ENCODE measurements at places on chromosomes 4 and X. TPM values are rescaled to one million over a fixed set of nuclear protein-coding genes. Genes with fewer than 3 reads are reported as not detected.

The ABLIM2 gene
- total RNA-seq: 0.79 TPM

The NHS gene
- 0.54 TPM for total RNA-seq

The PNMA3 gene
- total RNA-seq: 1.9 TPM

The FGA gene
- total RNA-seq: not detected

The GPRASP1 gene
- 1.5 TPM for total RNA-seq
